ENCODE measurements at places on chromosomes 2 and 18.

DNA sequence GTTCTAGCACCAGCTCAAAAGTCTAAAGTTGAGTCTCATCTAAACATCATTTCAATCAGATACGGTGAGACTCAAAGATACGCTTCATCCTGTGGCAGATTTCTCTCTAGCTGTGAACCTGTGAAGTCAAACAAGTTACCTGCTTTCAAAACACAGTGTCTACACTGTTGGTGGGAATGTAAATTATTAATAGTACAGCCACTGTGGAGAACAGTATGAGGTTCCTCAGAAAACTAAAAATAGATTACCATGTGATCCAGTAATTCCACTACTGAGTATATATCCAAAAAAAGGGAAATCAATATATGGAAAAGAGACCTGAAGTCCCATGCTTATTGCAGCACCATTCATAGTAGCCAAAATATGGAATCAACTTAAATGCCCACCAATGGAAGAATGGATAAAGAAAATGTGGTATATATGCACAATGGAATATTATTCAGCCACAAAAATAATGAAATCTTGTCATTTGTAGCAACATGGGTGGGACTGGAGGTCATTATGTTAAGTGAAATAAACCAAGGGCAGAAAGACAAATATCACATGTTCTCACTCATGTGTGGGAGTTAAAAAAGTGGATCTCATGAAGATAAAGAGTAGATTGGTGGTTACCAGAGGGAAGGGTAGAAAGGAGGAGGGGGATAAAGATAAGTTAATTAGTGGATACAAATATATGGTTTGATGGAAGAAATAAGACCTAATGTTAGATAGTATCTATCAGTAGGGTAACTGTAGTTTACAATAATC lies 11.7 kb downstream of the UBR3 start:
- DNase-seq = no peak

DNA sequence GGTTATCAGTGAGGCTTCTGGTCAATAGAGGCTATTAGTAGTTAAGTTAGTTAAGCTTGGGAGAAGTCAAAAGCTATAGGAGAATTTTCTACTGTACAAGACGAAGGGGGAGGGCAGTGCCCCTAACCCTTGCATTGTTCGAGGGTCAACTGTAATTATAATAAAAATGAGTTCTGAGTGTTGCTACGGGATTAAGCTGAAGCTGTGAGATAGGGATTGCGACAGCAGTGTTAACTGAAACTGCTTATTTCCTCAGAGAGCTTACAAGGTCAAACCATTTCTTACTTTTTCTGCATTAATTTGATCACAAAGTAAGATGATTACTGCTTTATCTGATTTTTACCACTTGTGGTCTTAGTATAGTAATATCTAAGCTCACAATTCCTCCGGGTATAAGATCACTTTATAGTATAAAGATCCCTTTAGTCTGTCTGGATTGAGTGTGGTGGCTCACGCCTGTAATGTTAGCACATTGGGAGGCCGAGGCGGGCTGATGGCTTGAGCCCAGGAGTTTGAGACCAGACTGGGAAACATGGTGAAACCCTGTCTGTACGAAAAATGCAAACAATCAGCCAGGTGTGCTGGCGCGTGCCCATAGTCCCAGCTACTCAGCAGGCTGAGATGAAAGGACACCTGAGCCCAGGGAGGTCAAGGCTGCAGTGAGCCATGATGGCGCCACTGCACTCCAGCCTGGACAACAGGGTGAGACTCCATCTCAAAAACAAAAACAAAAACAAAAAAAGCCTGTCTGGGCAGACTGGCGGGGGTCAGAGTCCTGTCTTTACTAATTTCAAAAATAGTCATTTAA lies 119.5 kb upstream of the TLK1 start:
- no peak for DNase-seq

- DNase-seq = no peak
Observed at GRCh38 chr2:127362971-127363370, 24.8 kb downstream of the MAP3K2 start.

DNA sequence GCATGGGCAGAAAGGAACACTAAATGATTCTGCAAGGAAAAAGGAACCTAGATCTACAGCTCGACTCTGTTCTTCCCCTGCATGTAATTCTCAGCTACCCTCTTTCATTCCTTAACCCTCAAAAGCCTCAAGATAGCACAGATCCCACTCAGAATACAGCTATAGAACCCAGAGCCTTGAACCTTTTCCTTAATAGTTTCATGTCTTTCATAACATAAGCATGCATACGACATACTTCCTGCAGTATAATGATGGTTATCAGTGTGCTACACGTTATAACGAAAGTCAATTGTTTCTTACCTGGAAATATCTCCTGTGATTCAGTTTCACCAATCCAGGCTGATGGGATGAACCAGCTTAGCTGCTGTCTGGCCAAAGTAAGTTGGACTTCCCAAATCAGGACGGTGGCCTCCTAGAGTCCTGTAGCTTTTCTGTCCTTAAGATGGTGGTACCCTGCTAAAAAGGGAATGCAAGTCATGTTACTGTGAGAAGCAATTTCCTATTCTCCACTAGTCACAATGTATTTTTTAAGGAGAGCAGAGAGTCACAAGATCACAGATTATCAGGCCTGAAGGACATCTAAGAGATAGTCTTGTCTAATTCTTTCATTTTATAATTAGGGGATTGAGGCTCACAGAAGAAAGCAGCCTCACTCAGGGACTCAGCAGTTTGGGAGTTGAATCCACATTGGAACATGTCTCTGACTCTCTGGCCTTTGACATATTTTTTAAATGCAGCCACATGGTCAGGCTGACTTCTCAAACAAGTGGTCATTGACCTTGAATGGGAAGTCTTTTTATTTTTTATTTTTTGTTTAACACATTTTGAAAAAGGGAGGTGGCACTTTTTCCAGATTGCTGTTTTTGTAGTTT lies 41.8 kb downstream of the CYRIA start:
- no peak for DNase-seq

GRCh38 chr2:9846554-9846953 lies 3.3 kb downstream of the TAF1B start:
- no peak for DNase-seq
